ENCODE measurements at places on chromosomes 11 and 22.

- ATAC-seq: no peak
Observed at GRCh38 chr22:25492162-25492561, 72.3 kb upstream of the GRK3 start.

GRCh38 chr11:128165572-128165971, 421.8 kb downstream of the ETS1 start:
- ATAC-seq: no peak

DNA sequence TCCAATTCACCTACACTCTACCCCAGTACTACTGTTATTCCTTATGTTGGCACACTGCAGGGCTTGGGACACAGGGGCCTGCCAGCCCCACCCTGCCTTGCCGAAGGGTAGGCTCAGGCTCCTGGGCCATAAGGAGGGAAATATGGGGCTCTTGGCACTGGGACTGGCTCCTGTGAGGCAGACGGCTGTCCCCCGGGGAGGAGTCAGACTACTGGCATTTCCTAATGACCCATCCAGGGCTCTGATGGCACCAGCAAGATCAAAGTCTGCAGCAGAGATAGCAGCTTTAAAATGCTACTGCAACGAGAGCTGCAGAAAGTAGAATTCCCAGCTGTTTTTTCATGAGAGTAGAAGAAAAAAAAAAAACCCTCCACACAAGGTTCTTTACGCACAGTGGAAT, 42.2 kb upstream of the CYP2D6 start:
- ATAC-seq: no peak

GRCh38 chr11:35944503-35945136, 758 bp downstream of the LDLRAD3 start:
- ATAC-seq: no peak

DNA sequence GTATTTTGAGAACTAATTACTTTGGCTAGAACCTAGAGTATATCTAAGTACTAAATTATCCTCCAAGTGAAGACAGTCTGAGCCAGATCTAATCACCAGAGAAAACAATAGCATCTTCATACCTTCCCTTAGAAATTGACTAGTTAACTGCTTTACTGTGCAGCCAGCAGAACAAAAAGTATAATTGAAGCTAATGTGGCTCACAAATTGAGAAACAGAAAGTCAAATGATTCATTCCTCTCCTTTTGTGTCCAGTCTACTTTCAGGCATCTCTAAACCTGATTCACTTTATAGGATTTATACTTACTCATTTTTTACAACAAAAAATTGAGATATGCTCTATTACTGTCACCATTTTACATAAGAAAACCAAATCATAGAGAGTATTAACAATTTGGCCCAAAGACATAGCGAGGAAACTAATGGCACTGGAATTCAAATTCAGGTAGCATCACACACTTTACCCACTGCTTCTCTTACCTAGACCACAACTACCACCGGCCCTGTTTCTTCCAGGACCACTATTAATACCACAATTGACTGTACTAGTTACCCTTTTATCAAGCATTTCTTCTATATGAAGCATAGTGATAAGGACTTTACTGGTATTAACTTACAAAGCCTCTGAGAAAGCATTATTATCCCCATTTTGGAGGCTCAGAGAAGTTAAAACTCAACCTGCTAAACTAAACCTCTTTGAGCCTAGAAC, 1402.6 kb upstream of the TENM4 start:
- ATAC-seq: no peak

GRCh38 chr11:31932879-31933278, 121.8 kb upstream of the PAX6 start:
- no peak for ATAC-seq

GRCh38 chr22:16912281-16912680, 87.1 kb upstream of the XKR3 start:
- ATAC-seq: no peak

- no peak for ATAC-seq
Observed at GRCh38 chr11:128704517-128704916, 10.6 kb downstream of the FLI1 start.

Data from activated CD4-positive, CD25-positive, alpha-beta regulatory T cell treated with anti-CD3 and anti-CD28 coated beads, Interleukin-2, amount 50 U/mL, for 24 hours (primary cell).